ENCODE measurements at places on chromosomes 3 and 15.

GRCh38 chr15:88987934-88988671 lies 74.9 kb upstream of the MFGE8 start:
- no peak for DNase-seq

GRCh38 chr3:12750223-12750622 lies 8.8 kb downstream of the TMEM40 start:
- DNase-seq, result no peak

- no peak for DNase-seq
These were observed 21.9 kb downstream of the FEM1B start for GRCh38 chr15:68299436-68299835.

GRCh38 chr3:34198309-34198708 lies 399.9 kb downstream of the PDCD6IP start:
- no peak for DNase-seq

All from NCI-H187 treated with DMSO at 0.1 percent for 48 hours (cell line).